Stimulated activated CD4-positive, alpha-beta T cell treated with anti-CD3 and anti-CD28 coated beads, Interleukin-12 subunit alpha, Interleukin-12 subunit beta, amount 100 ng/mL, for 48 hours (primary cell): ENCODE measurements at places on chromosomes 13 and 19.

DNA sequence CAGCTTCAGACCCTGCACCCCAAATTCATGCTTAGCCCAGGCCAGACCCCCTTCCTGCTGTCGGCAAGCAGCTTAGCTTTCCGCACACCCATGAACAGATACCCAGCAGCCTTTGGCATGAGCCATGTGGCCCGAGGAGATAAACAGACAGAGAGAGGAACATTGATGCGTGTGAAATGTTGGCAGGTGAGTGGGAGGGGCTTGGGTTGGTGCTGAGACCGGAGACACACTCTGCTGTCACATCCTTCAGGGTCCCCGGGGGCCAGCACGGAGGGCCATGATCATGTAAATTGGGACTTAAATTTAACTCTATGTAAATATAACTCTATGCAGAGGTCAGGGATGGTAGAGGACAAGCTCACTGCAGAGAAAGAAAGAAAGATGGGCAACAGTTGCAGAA lies 1.5 kb downstream of the CD22 start:
- DNase-seq, result no peak

DNA sequence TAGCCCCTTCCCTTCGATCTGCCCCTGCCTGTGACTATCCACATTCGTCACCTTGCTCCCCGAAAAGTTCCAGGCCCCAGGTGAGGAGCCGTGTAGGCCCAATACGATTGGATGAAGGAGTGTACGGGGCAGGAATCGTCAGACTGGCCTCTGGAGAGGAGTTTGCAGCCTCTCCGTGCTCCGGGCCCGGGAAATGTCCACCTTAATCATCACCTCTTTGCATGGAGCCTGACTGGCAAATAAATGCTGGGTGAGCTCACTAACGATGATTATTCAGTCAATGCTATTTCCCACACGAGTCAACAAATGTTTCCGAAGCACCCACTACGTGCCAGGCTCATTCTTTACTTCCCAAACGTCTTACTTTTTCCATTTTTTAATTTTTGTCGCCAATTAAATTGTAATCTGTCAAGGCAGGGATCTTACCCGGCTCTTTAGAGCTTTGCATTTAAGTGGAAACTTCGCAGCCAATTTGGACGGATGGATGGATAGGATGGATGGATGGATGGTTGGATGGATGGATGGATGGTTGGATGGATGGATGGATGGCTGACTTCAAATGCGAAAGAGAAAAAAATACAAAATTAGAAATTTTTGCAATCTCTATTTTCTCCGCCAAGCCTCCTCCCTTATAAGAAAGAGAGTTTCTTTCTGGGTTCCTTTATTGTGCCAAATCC lies 45.8 kb downstream of the TGDS start:
- no peak for DNase-seq

DNA sequence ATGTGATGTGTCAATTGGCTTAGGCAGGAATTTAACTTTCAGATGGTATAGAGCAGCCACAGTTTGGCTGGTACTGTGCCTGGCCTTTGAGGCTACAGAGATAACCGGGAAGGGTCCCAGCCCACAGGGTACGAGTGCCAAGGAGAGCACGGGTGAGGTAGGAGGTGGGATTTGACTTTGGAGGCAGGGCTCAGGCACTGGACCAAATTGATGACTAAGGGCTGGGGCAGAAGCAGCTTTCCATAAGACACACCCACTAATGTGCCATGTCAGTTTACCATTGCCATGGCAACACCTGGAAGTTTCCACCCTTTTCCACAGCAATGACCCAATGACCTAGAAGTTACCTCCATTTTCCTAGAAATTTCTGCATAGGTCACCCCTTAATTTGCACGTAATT lies 466.2 kb downstream of the TSHZ3 start:
- DNase-seq, result no peak

- no peak for DNase-seq
Observed at GRCh38 chr13:108289819-108290218, 20.3 kb downstream of the TNFSF13B start.

DNA sequence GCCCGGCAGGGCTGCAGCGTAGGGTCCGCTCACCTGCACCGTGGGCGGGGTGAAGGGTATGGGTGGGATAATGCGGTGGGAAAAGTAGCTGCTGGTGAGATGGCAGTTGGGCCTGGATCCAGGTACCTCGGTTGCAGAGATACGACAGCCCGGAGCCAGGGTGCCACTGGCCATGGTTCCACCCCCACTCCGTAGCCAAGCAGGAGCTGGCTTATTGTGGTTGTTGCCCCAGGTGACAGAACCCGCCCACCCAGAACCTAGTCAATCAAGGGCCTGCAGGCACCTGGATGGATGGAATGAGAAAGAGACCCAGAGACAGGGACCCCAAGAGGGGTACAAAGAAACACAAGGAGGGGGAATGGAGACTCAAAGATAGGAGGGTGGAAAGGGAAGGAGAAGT lies 3.5 kb upstream of the LHB start:
- DNase-seq, result no peak

GRCh38 chr13:54445453-54445852 lies 1416.8 kb downstream of the OLFM4 start:
- no peak for DNase-seq

- DNase-seq, result no peak
Observed at GRCh38 chr19:10352764-10353671, 13.6 kb upstream of the ICAM3 start.

- DNase-seq, result no peak
Observed at GRCh38 chr19:21698215-21698614, 69.2 kb downstream of the ZNF100 start.

DNA sequence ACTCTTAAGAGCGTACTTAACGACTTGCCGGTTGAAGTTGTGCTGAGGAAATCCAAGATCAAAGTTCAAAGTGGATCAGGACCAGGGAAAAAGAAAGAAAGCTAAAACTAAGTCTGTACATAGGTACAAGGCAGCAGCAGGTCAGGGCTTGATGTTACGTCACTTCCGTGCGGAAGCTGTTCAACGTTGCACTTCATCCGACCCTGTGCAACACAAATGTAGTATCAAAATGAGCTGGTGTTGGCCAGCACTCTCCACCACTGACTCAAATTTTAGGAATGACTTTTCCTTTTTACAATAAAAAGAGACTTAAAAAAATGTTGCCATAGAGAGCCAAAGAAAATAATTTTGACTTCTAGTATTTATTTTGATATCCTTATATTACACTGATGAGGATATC lies 1315.4 kb downstream of the EFNB2 start:
- no peak for DNase-seq

DNA sequence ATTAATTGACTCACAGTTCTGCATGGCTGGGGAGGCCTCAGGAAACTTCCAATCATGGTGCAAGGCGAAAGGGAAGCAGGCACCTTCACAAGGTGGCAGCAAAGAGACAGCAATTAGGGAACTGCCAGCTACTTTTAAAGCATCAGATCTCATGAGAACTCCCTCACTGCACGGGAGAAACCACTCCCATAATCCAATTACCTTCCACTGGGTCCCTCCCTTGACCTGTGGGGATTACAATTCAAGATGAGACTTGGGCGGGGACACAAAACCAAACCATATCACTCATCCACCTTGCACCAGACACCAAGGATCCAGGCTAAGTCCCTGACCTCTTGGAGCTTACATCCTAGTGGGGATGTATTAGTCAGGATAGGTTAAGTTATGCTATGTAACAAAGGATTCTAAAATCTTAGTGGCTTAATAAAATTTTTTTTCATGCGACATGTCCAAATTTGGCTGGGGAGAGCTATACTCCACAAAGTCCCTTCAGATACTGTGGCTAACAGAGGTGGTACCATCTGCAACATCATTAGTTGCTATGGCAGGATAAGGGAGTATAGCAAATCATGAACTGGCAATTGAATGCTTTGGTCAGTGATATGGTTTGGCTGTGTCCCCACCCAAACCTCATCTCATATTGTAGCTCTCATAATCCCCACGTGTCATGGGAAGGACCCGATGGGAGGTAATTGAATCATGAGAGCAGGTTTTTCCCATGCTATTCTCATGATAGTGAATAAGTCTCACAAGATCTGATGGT lies 8.3 kb upstream of the FAM187B start:
- no peak for DNase-seq

DNA sequence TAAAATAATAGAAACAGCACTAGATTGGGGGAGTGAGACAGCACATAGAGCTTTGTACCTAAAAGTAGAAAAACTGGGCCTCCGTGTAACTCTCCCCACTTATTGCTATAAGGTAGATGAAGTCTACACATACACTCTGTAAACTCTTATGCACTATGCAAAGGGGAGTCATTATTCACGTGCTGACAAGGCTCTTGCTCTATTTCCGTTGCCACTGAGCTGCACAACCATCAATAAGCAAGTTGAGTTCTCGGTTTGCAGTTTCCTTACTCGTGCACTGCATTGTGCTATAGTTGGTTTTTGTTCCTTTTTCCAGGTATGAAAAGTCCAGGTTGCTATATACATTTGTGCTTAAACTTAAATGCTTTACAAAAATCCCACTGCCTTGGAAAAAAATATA lies 294.0 kb upstream of the DACH1 start:
- DNase-seq, result no peak

DNA sequence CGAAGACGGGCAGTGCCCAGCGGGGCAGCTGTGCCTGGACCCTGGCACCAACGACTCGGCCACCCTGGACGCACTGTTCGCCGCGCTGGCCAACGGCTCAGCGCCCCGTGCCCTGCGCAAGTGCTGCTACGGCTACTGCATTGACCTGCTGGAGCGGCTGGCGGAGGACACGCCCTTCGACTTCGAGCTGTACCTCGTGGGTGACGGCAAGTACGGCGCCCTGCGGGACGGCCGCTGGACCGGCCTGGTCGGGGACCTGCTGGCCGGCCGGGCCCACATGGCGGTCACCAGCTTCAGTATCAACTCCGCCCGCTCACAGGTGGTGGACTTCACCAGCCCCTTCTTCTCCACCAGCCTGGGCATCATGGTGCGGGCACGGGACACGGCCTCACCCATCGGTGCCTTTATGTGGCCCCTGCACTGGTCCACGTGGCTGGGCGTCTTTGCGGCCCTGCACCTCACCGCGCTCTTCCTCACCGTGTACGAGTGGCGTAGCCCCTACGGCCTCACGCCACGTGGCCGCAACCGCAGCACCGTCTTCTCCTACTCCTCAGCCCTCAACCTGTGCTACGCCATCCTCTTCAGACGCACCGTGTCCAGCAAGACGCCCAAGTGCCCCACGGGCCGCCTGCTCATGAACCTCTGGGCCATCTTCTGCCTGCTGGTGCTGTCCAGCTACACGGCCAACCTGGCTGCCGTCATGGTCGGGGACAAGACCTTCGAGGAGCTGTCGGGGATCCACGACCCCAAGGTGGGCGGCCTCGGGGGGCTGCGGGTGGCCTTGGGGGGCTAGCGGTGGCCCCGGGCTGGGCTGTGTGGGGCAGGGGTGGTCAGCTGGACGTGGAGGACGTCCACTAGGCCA lies 4.8 kb downstream of the GRIN3B start:
- no peak for DNase-seq

DNA sequence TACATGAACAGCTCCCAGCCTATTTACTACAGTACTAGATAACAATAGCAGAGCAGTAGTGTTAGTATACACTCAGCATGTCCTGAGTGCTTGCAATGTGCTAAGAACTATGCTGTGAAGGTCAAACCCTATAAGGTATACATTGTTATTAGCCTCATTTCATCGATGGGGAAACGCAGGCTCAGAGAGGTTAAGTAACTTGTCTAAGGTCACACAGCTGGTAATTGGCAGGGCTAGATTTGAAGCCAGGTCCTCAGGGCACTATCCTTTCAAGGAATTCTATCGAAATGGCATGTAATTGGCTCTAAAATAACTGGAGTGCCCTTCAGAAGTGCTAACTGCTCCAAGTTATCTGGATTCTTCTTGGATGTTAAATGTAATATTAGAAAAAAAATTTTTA lies 295.6 kb downstream of the ZNF536 start:
- DNase-seq, result no peak

- DNase-seq, result no peak
Observed at GRCh38 chr19:43524922-43525835, 1.8 kb downstream of the ETHE1 start.

- DNase-seq, result no peak
Observed at GRCh38 chr13:41641961-41642360, 184.6 kb downstream of the RGCC start.

DNA sequence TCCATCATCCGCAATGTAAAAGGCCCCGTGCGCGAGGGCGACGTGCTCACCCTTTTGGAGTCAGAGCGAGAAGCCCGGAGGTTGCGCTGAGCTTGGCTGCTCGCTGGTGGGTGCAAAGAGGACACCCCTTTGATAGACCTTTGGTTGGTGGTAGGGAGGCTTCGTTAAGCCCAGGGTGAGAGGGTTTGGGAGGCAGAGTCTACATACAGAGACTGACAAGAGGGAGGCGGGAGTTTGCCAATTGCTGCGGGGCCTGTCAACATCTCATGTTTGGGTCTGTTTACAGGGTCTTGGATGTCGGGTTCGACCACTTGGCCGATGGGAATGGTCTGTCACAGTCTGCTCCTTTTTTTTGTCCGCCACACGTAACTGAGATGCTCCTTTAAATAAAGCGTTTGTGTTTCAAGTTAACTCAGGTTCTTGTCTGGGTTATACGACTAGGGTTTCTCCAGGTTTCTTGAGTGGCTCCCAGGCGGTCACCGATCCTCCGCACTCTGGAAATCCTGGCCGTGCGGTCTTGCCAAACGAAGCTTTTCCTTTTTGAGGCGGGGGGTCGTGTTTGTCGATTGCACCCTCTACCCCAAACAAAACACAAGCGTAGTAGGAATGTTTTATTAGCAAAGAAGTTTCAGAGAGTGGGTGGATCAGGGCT lies 816 bp downstream of the RPS28 start:
- no peak for DNase-seq

GRCh38 chr19:11693505-11694499 lies 44.9 kb downstream of the ZNF823 start:
- no peak for DNase-seq

- no peak for DNase-seq
Observed at GRCh38 chr13:95676105-95676761, 706 bp upstream of the DNAJC3 start.
